ENCODE measurements at places on chromosomes 3 and 15.
A peak's percentile ranks its signal among the peaks of the same experiment; 100 is the strongest.

GRCh38 chr3:73447111-73447510 lies 177.6 kb downstream of the PDZRN3 start:
- no peak for DNase-seq

GRCh38 chr3:143786219-143787191 lies 61.8 kb downstream of the SLC9A9 start:
- no peak for DNase-seq

GRCh38 chr3:181176601-181177000 lies 187.1 kb upstream of the DNAJC19 start:
- DNase-seq: peak; percentile 71

- DNase-seq: no peak
Measured at GRCh38 chr15:95929232-95929846, 401.2 kb upstream of the NR2F2 start.

DNA sequence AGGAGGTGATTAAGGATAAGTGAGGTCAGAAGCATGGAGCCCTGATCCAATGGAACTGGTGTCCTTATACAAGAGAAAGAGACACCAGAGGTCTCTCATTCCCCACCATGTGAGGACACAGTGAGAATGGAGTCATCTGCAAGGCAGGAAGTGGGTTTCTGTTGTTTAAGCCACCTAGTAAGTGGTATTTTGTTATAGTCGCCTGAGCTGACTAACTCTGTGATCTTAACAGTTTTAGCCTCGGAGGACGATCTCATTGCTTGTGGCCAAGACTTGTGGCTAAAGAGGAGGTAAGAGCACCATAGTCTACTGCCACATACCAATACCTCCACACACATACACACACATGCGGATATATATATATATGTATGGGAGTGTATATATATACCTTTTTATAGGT lies 73.8 kb downstream of the MCTP2 start:
- DNase-seq: no peak

- no peak for DNase-seq
Measured at GRCh38 chr3:146894406-146894805, 289.3 kb upstream of the PLSCR5 start.

GRCh38 chr3:177547711-177548350 lies 350.5 kb upstream of the TBL1XR1 start:
- DNase-seq: no peak
